Natural killer cell (primary cell): ENCODE measurements at places on chromosomes 16 and 17.

DNA sequence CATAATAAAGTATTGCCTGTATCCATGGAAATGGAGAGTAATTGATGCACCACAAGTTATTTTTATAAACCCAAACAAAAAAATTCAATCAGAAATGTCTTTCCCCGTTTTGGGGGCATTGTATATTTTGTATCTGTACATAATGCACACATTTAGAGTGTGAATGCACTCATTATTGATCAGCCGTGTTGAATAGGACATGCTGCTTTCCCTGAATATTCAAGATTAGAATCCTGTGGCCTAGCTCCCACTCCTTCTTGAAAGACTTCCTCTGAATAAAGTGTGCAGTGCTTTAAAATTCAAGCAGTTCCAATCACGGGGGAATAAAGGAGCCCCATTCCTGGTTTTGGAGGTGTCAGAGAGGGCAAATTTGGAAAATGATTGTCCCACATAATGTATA, 103.8 kb upstream of the TOX3 start:
- no peak for DNase-seq

DNA sequence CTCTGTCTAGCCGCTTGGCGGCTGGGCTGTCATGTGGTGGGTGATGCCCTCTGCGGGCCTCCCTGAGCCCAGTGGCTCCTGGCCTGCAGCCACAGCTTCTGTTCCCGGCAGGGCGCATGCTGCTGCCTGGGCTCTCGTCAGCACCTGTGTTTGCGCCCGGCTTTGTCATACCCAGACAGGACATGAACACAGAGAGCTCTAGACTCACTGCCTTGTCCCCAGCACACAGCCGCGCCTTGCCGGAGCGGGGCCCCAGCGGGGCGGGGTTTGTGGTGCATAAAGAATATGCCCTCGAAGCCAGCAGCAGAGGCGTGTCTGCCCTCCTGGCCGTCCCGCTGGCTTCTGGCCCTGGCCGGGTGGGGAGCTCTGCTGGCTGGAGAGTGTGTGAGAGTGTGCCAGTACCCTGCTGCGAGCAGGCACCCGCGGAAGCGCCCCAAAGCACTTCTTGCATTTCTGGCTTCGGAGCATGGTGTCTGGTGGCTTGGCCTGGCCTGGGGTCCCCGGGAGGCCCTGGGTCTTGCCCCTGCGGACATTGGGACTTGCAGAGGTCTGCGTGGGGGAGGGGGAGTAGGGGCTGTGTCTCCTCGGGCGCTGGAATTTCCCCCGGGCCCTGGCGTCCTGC, 14.4 kb downstream of the ASPSCR1 start:
- DNase-seq = no peak

DNA sequence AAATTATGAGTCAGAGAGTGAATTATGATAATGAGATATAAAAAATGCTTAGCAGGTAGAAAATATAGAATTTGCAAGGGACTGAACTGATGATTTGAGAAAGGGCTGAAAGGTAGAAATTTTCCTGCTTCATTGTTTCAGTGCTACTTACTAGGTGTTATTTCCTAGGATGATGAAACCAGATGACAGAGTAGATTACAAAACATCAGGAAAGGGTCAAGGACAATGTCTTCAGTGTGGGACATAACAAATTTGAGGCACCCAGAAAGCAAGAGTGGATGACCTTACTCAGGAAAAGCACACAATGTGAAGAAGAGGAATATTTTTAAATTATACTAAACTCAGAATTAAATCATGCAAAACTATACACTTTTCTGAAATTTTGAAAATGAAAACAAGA, 102.1 kb downstream of the SHCBP1 start:
- DNase-seq = no peak

DNA sequence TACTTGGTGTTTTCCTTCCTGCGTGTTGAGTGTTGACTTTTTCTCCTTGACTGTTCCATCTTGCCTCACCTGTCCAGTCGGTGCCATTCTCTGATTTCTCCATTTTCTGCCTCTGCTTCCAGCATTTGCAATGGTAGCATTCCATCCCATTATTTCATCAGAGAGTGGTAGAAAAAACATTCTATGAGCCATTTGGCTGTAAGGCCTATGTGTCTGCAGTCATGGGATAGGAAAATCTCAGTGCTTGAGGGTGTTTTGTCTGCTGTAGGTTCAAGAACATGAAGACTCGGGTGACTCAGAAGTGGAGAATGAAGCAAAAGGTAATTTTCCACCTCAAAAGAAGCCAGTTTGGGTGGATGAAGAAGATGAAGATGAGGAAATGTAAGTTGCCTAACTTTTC, 2.7 kb downstream of the UTP18 start:
- DNase-seq = no peak

DNA sequence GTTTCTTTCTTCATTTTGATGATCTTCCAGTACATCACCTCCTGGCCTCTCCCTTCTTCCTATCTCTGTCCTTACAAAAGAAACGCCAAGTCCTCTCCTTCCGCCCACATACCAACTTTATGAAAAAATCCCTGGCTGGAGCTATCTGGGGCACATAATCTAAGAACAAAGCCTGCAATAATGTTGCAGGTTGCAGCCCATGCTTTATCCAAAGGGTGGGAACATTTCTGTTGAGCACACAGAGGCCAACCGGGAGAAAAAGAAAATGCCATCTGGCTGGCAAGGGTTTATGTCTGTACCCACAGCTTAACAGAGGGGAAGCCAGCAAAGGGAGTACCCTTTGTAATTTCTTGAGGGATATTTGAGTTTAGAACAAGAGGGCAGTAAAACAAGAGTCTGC, 409.6 kb downstream of the SOX9 start:
- no peak for DNase-seq

DNA sequence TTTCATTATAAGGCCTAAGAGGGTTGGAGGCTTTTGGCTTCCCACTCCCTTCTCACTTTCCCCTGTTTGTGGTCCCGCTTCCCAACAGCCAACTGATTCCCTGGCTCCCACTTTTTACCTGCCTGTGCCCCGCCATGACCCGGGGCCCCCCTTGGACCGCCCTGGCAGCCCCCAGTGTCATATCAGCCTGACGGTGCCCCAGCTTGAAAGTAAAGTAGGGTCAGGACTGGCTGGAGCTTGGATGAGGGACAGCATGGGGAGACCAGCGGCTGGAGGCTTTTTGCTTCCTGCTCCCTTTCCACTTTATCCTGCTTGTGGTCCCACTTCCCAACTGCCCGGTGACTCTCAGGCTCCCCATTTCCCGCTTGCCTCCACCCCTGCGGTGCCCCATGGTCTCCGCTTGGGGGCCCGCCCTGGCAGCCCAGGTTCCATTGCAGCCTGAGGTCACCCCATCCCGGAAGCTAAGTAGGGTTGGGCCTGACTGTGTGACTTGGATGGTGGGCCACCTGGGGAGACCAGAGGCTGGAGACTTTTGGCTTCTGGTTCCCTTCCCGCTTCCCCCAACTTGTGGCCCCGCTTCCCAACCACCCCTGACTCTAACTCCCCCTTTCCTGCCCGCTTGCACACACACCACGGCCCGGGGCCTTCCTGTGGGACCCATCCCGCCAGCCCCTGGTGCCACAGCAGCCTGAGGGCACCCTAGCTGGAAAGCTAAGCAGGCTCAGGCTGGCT, 2274.7 kb downstream of the TP53TG3F start:
- DNase-seq = no peak

DNA sequence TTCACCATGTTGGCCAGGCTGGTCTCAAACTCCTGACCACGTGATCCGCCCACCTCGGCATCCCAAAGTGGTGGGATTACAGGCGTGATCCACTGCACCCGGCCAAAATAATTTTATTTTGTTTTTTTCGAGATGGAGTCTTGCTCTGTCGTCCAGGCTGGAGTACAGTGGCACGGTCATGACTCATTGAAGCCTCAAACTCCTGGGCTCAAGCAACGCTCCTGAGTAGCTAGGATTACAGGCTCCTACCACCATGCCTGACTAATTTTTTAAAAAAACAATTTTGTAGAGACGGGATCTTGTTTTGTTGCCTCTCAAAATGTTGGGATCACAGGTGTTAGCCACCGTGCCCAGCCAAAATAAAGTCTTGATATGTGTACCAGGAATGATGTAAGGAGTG, 2.4 kb upstream of the TTLL6 start:
- no peak for DNase-seq

DNA sequence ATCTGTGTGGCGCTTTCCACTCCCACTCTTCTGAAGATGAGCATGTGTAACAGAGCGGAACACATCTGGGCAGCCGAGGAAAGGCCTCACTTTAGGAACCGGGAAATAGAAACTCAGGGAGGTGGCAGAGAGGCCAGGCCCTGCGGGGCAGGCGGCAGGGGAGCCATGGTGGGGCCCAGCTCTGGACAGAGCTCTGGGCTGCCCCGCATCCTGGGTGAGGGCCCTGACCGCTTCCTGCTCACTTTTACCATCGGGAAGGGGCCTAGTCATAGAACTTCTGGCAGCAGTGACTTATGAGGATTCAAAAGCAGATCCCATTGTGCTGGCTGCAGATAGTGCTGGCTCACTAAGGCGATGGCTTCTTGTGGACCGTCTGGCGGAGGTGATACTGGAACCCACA, 22.6 kb downstream of the COX4I1 start:
- DNase-seq = no peak
